Progenitor cell of endocrine pancreas (in vitro differentiated cells): ENCODE measurements at places on chromosomes 4 and X.
A peak's percentile ranks its signal among the peaks of the same experiment; 100 is the strongest.

GRCh38 chr4:7806338-7807090 lies 133.1 kb downstream of the AFAP1 start:
- DNase-seq, result no peak

GRCh38 chrX:110420771-110421499 lies 62.3 kb downstream of the RTL9 start:
- DNase-seq, result no peak

- no peak for DNase-seq
Measured at GRCh38 chr4:183164963-183165362, 65.9 kb downstream of the WWC2 start.

- no peak for DNase-seq
Measured at GRCh38 chr4:633976-634598, 8.7 kb downstream of the PDE6B start.

DNA sequence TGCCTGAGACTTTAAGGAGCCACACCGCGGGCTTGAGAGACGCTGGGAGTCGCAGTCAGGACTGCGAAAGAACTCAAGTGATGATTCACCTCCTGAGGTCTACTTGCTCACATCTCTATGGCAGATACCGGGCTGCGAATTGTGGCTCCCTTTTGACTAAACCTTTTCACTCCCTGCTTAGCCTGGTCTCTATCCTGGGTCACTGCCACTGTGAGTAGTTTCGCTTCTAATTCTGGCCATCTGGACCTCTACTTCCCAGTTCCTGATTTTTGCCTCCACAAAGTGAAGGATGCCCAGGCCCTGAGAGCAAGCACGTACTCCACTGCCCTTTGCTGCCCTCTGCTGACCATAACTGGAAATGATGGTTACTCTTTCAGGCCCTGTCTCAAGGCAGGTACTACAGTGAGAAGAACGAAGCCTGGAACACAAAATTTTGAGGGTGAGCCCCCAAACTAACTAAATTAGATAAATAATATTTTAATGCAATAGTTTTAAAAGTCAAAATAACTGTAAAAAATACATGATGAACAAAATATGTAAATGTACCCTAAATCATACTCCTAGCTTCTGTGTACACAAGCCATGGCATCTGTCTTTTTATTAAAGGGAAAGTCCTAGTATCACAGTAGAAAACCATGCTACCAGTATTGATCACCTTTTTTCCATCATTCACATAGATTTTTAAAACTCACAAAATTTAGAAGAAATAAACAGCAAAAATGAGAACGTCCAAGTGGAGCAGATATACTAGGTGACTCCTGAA lies 16.7 kb downstream of the MAD2L1 start:
- peak; percentile 80 for DNase-seq

DNA sequence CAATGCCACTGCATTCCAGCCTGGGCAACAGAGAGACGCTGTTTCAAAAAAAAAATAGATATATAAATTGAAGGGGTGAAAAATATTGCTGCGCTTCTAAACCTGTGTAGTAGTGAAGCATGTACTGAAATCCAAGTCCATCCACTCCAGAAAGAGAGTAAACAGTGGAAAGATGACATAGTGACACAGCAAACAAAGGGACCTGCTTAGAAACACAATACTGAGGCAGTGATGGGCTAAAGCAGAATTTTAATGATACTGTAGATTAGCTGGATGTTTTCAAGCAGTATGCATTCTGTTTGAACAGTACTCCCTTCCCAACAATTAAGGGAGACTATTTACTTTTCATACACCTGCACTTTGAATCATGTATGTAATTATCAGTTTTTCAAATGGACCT lies 42.5 kb downstream of the TFDP3 start:
- DNase-seq, result no peak
